Fibroblast of skin of right quadriceps (primary cell): ENCODE measurements at places on chromosomes 16 and 17.

GRCh38 chr16:90072442-90073105 is 4.6 kb downstream of the PRDM7 start:
- DNase-seq = no peak

GRCh38 chr16:52251495-52251894 is 295.4 kb downstream of the TOX3 start:
- DNase-seq = peak; percentile 20

GRCh38 chr17:78616946-78617345 is 39.8 kb upstream of the DNAH17 start:
- DNase-seq = no peak

- DNase-seq = no peak
Observed at GRCh38 chr17:69712801-69713311, 298.4 kb downstream of the MAP2K6 start.

DNA sequence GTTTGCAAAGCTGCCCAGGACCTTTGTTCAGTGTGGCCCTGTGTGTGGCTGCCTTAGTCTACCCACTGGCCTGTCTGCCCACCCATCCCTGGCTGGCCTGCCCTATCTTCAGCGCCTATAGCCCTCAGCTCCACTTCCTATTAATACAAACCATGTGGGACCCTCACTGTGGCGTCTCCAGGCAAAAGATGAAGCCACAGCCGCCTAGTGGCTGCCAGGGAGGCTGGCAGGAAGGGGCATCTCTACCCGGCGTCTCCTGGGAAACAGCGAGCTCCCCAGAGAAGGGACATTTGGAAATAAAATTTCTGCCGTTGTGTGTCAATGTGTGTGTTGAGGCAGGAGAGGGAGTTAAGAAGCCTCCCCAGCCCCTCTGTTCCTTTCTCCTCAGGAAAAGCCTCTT is 31.5 kb downstream of the NEUROD2 start:
- peak; percentile 14 for DNase-seq

- no peak for DNase-seq
Observed at GRCh38 chr17:21031756-21032396, 10.9 kb downstream of the USP22 start.

DNA sequence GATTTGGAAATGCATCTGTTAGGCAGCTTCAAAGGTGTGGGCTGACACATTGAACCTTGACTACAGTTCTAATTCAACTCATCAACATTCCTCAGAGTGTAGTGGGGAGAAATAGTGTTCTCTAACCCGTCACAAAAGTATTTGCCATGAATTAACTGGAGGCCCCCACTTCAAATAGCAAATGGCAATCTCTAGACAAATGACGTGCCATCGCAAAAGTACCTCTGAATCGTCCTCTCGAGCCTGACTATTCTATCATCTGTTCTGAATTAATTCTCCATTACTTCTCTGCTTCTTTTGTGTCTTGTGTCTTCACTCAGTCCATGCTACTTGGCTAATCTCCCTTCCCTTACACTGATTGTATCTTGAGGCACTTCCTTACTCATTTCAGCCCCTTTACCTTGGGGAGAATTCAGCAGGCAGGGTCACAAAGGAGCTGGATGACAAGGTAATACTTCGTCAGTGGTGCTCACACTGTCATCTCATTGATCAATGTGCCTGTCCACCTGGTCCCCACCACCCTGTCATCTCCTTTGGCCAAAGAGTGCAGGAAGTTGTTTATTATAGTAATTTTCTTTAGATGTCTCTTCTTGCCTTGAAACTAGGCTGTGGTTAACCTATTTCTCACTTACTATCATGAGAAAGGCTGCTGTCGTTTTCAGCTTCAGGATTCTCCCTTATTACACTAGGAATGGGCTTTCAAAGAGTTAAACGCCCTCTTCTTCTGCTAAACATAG is 108.4 kb downstream of the SYCE1L start:
- DNase-seq = peak; percentile 21

GRCh38 chr17:15945527-15946191 is 729 bp downstream of the ADORA2B start:
- DNase-seq = no peak

- DNase-seq = peak; percentile 31
Observed at GRCh38 chr17:38735161-38735997, 5.2 kb downstream of the CISD3 start.

- DNase-seq = no peak
Observed at GRCh38 chr16:81814751-81815428, 35.8 kb downstream of the PLCG2 start.

DNA sequence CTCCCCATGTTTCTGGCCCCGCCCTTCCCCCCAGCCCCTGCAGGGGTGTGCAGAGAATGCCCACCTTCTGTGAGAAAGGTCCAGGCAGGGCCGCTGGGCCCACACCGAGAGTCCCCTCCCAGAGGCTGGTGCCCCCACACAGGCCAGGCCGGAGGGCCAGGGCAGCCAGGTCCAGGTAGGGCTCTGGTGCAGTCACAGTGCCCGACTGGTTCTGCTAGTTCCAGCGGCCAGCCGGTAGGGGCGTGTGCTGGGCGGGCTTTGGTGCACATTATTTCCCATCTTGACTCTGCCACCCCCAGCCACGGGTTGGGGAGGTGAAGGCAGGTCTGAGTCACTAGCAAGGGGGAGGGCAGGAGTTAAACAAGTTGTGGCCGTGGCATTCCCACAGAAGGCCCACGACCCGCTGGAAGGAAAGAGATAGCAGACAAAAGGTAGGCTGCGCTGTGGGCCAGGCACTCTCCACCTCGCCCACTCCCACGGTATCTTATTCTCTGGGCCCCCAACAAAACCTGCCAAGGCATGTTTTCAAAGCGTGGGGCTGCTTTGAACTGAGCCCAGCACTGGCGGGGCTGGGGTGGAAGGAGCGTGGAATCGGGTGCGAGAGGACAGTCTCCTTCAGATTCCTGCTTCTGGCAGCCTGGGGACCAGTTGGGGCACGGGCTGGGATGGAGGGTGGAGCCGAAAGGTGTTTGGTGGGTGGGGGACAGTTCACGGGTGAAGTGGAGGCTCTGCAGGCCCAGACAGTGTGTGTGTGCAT is 1.9 kb downstream of the EPN3 start:
- peak; percentile 17 for DNase-seq

- DNase-seq = no peak
Observed at GRCh38 chr17:82097919-82098168, 192 bp downstream of the FASN start.

DNA sequence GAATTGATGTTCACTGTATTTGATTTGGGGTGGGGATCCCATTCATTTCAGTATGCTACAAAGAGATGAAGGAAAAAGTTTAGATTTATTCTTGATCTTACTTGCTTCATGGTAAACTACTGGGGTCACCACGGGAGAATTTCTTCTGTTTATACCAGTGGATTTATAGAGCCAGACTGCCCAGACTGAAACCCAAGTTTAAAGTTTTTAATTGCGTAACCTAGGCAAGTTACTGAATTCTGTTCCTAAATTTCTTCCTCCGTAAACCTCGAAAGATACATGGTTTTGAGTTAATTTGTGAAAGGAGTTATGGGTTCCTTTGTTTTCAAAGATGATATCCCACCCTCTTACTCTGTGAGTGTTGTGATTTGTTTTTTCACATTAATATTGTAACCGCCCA is 26.4 kb downstream of the PIGL start:
- no peak for DNase-seq

- DNase-seq = no peak
Observed at GRCh38 chr16:67593288-67593687, 31.0 kb downstream of the CTCF start.

DNA sequence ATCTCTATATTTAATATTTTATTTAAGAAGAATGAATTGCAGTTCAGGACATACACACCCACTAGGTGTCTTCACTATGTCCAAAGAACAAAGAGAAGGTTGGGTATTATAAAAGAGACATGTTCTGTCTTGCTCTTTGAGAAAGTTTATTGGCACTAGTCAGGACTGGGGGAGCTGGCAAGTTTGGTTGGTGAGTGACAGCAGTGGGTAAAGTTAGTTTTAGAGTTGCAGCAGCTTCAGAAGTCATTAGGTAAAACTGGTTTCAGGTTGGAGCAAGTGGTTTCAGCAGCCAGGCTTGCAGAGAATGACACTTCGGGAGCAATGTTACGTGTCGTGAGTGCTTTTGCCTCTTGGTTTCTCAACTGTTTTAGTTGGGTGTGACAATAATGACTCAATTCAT is 142.2 kb upstream of the HS3ST3A1 start:
- no peak for DNase-seq

GRCh38 chr16:2769100-2769529 is 8.0 kb downstream of the ELOB start:
- DNase-seq = no peak

DNA sequence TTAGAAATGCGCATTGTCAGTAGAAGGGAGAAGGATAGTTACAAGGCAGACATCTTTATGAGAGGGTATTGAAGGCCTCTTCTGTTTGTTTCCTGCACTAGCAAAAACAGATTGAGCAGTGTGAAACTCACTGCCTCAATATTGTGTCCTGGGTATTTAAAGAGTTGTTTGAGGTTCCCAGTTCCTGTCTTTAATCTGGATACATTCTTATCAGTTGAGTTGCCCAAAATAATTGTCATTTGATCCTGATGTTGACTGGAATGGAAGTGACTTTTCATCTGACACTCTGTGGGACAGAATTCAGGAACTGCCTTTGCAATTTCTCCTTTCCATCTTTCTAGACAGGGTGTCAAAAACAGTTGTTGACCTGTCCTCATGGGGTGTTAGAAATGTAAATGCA is 1.7 kb downstream of the ATP6V0A1 start:
- DNase-seq = no peak

GRCh38 chr17:51107778-51108177 is 12.9 kb downstream of the SPAG9 start:
- no peak for DNase-seq

- DNase-seq = no peak
Observed at GRCh38 chr17:76405607-76405966, 21.2 kb downstream of the SPHK1 start.
